GM23338 (cell line): ENCODE measurements at places on chromosomes 16 and 17.

DNA sequence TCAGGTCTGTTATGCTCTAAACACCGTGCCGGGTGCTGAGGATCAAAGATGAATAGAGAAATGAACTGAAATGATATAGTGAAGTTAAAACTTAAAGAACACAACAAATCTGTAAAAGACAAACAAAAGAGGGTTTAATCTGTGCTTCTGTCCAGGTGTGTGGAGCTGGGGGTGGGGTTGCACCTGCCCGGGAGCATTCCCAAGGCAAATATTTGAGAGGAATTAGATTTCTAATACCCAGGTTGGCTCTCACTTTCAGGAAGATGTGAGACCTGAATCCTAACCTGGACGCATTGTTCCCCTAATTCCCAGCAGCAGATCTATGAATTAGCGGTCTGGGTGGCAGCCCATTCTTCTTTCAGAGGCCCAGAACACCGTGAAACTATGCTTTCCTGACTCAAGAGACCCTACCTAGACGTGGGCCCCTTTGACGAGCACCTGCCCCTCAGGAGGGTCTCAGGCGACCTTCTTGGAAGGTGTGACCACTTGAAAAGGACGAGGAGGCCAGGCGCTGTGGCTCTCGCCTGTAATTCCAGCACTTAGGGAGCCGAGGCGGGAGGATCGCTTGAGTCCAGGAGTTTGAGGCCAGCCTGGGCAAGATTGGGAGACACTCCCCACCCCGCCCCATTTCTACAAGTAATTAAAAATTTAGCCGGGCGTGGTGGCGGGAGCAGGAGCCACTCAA, 677 bp upstream of the RANGRF start:
- no peak for DNase-seq

DNA sequence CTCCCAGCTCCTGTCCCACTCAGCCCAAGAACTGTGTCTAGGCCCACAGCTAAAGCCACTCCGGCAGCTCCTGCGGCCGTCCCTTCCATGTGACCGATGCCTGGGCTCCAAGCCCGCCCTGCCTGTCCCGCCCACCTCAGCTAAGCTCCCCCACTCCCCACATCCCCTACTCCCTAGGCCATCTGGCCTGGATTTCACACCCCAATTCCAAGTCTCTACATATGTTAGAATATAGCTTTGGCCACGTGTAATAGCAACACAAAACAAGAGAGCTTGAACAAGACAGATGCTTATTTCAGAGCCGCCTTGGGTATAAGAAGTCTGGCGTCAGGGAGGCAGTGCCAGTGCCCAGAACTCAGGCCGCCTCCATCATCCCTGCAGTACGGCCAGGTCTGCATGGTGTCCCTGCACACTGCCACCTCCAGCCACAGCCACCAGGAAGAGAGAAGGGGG, 30.0 kb upstream of the USP22 start:
- DNase-seq = no peak

GRCh38 chr16:12182212-12182611, 205.7 kb downstream of the SNX29 start:
- DNase-seq = no peak

- DNase-seq = no peak
Measured at GRCh38 chr16:57656342-57656955, 11.7 kb upstream of the ADGRG3 start.

DNA sequence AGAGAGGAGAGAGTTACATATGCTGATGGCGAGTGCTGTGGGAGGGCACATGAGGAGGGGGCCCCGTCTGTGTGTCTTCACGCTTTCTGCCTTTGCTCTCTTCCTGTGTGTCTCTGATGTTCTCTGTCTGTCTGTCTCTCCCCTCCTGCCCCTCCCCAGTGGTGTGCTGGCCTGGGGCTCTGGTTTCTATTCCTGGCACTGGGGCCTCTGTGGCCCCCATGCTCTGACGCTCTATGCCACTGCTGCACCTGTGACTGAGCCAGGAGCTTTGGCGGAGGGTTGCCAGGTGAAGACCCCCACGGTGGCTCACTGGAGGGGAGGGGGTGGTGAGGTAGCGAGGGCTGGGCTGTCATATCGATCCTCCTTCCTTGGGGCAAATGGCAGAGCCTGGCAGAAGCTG, 24.6 kb upstream of the BRD7 start:
- DNase-seq = no peak
